ENCODE measurements at places on chromosomes 1 and 21.
A peak's percentile ranks its signal among the peaks of the same experiment; 100 is the strongest.

- H3K36me3 ChIP-seq, result no peaks in the 10 kb centered on the region
- H3K27ac ChIP-seq, result no peak overlapping the region
- no peaks in the 10 kb centered on the region for H3K27me3 ChIP-seq
- no peaks in the 10 kb centered on the region for H3K4me1 ChIP-seq
- no peak overlapping the region for H3K4me3 ChIP-seq
These were observed 488.6 kb upstream of the RGS18 start for GRCh38 chr1:191669629-191670028.

DNA sequence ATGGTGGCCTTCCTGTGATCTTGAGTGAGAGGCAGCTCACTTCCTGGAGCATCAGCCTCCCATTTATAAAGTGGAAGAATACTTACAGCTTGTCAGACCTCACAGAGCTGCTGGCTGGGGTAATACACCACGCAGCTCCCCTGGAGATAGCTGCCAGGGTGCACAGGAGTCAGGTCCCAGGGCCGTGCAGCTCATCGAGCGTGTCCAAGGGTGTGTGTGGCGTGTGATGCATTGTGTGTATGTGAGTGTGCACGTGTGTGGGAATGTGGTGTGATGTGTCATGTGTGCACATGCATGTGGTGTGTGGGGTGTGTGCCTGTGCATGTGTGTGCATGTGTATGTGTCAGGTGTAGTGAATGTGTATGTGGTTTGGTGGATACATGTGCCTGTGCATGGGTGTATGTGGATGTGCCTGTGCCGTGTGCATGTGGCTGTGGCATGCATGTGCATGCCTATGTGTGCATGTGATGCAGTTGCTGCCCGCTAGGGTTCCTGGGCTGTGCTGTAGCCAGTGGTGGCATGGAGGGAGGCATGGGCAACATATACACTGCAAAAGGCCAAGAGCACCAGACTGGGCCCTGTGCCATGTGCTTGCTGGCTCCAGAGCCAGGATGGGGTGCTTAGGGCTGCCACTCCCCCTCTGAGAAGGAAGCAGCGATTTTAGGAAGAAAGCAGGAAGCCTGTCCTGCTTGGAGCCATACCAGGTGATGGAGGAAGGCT, 24.6 kb downstream of the WNT3A start:
- H3K36me3 ChIP-seq, result no peaks in the 10 kb centered on the region
- H3K4me1 ChIP-seq, result no peaks in the 10 kb centered on the region
- DNase-seq, result peak; percentile 38
- H3K27me3 ChIP-seq, result peaks cover 38% of the 10 kb centered on the region

DNA sequence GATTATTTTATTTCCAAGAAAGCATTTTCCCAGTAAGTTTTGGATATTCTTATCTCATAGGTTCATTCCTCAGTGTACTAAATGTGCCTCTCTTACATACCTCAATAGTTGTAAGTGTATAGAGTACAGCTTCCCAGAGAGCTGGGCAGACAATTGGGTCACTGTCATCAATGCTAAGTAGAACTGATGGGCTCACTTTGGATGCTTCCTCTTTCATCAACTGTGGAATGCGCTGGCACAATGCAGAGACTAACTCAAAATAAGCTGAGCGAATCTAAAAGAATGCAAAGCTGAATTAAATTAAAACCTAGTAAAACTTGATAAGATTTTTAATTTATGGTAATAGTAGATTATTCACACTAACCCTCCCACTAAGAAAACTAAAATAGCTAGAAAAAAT, 21.5 kb downstream of the LTN1 start:
- peaks cover 65% of the 10 kb centered on the region for H3K36me3 ChIP-seq
- H3K27me3 ChIP-seq, result no peaks in the 10 kb centered on the region
- no peak overlapping the region for H3K4me3 ChIP-seq
- no peak overlapping the region for H3K27ac ChIP-seq
- no peak for DNase-seq

DNA sequence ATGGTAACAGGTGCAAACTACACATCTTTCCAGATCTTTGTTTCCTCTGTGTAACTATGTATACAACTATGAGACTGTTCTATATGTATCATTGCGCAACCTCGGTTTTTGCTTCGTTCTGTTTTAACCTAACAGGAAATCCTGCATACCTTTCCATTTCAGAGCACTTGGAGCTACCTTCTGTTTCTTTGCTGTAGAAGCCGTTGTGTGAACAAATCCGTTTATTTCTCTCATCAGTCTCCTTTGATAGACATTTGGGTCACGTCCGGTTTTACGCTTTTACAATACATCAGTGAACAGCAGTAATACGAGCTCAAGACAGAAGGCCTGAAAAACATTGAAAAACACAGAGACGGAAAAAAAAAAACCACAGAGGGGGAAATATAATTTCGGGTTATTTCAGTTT, 10.5 kb downstream of the ATP5IF1 start:
- H3K36me3 ChIP-seq, result no peaks in the 10 kb centered on the region
- DNase-seq, result no peak
- no peaks in the 10 kb centered on the region for H3K27me3 ChIP-seq
- H3K4me1 ChIP-seq, result peaks cover 26% of the 10 kb centered on the region
- peak overlapping the region; percentile 53 for H3K4me3 ChIP-seq

GRCh38 chr21:32562426-32562825, 22.9 kb downstream of the TCP10L start:
- H3K36me3 ChIP-seq, result no peaks in the 10 kb centered on the region
- no peaks in the 10 kb centered on the region for H3K4me1 ChIP-seq
- no peaks in the 10 kb centered on the region for H3K27me3 ChIP-seq
- no peak overlapping the region for H3K4me3 ChIP-seq
- H3K27ac ChIP-seq, result peak overlapping the region; percentile 32
- peak; percentile 50 for DNase-seq

DNA sequence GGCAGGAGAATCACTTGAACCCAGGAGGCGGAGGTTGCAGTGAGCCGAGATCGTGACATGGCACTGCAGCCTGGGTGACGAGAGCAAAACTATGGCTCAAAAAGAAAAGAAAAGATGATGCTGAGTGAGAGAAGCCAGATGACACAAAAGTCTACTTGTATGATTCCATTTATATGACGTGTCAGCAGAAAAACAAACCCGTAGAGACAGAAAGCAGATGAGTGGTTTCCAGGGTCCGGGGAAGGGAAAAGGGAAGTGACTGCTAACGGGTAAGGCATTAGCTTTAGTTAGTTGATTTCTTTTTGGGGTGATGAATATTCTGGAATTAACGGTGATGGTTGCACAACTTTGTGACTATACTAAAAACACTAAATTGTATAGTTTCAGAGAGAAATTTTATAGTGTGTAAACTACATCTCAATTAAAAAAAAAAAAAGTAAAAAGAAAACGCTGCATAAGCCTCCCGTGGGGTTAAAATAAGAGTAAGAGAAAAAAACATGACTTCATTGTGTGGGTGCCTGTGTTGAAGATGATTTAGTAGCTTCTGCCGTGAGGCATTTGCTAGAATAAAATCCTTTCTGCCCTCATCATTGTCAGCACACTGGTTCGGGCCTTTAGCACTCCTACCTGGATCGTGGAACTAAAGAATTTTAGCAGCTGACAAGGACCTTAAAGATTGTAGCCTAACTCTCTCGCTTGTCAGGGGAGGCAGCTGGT, 24.7 kb upstream of the ATP5PO start:
- H3K27ac ChIP-seq, result no peak overlapping the region
- DNase-seq, result no peak
- H3K36me3 ChIP-seq, result no peaks in the 10 kb centered on the region
- no peak overlapping the region for H3K4me3 ChIP-seq

DNA sequence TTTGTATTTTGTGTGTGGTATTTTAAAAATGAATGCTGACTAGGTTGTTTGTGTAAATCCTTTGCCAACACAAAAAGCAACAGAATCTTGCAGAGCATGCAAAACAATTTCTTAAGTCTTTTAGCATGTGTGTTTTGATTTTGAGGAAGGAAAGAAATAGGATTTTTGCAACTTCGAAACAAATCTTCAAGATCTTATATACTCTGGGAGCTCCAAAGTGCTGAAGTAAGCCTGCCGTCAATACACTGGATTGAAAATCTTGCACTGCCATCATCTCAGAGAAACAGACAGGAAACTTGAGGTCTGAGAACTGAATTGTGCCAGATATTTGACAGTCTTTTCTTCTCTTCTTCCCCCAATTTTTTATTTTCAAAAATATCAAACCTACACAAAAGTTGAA, 29.3 kb upstream of the DISP1 start:
- H3K27ac ChIP-seq, result no peak overlapping the region
- H3K4me3 ChIP-seq, result no peak overlapping the region
- no peaks in the 10 kb centered on the region for H3K27me3 ChIP-seq
- no peaks in the 10 kb centered on the region for H3K36me3 ChIP-seq

DNA sequence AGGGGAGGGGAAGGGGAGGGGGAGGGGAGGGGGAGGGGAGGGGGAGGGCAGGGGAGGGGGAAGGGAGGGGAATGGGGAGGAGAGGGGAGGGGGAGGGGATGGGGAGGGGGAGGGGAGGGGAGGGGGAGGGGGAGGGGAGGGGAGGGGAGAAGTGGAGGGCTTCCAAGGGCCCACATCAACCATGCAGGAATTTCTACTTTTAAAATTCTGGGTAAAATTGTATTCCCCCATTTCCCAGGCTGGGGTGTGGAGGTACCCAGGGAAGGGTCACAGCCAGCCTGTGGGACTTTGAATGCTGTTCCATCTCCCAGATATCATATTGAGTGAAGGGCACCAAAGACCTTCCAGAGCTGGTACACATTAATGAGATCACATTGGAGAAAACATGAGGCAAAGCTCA, 126.9 kb upstream of the ETS2 start:
- H3K4me3 ChIP-seq, result no peak overlapping the region
- H3K4me1 ChIP-seq, result peaks cover 19% of the 10 kb centered on the region
- H3K27me3 ChIP-seq, result no peaks in the 10 kb centered on the region
- DNase-seq, result no peak

DNA sequence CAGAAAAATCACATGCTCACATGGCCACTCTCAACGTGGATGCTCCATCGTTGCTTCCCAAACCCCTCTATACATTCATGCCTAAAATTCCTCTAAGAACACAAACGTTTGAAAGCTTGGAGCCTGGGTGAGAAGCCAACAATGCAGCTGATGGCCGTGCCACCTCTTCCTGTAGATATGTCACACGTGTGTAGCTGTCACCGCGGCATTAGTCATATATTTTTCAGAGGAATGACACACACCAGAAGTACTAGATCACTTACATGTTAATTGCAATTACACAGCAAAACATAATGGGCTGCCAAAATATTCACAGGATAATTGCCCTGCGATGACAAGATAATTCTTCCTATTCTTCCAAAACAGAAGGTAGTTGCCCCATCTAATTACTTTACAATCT, 112.7 kb upstream of the BACE2 start:
- H3K4me3 ChIP-seq, result no peak overlapping the region
- H3K4me1 ChIP-seq, result no peaks in the 10 kb centered on the region
- DNase-seq, result no peak
- H3K27me3 ChIP-seq, result peaks cover 7% of the 10 kb centered on the region
- H3K27ac ChIP-seq, result no peak overlapping the region
- H3K36me3 ChIP-seq, result no peaks in the 10 kb centered on the region

DNA sequence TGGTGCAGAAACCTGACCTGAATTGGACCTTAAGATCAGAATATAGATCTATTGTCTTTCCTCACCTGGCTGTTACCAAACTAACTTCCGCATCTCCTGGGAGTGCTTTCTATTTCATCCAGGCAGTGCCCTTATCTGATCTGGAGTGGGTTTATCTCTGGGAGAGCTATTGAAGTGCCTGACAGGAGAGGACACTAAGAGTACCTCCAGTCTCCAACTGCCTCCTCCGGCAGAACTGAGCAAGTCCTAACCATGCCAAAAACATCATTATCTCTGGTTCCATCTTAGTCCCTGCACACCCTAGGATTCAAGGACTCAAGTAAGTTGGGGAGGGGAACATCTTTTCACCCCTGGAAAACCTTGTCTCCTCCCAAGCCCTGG, 12.4 kb upstream of the KCNJ15 start:
- no peak for DNase-seq
- peaks cover 16% of the 10 kb centered on the region for H3K4me1 ChIP-seq
- H3K27me3 ChIP-seq, result no peaks in the 10 kb centered on the region

DNA sequence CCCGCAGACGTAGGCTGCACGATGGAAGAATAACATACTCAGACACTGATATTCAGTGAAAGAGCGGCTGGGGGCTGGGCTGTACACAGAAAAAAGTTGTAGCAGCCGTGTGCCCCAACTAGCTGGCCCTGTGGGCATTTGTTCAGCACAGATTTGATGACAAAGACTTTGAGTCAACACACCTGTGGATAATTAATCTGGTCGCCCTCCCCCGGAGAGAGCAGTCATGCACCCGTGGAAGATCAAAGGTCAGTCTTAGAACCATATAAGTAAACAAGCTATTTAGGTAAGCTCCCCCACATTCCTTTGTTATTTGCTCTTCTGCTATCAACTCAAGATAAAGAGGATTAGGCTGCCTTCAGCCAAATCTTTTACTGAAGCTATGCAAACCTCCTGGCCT, 148.4 kb upstream of the HMCN1 start:
- no peak overlapping the region for H3K4me3 ChIP-seq
- H3K4me1 ChIP-seq, result no peaks in the 10 kb centered on the region
- no peaks in the 10 kb centered on the region for H3K27me3 ChIP-seq

GRCh38 chr1:220732137-220732536, 16.0 kb upstream of the MTARC2 start:
- no peaks in the 10 kb centered on the region for H3K36me3 ChIP-seq
- H3K4me3 ChIP-seq, result no peak overlapping the region
- H3K27me3 ChIP-seq, result no peaks in the 10 kb centered on the region
- no peak for DNase-seq
- H3K27ac ChIP-seq, result peak overlapping the region; percentile 85

- H3K36me3 ChIP-seq, result no peaks in the 10 kb centered on the region
- no peaks in the 10 kb centered on the region for H3K27me3 ChIP-seq
- no peak for DNase-seq
- H3K27ac ChIP-seq, result no peak overlapping the region
These were observed 242.6 kb upstream of the CXADR start for GRCh38 chr21:17270229-17270628.

DNA sequence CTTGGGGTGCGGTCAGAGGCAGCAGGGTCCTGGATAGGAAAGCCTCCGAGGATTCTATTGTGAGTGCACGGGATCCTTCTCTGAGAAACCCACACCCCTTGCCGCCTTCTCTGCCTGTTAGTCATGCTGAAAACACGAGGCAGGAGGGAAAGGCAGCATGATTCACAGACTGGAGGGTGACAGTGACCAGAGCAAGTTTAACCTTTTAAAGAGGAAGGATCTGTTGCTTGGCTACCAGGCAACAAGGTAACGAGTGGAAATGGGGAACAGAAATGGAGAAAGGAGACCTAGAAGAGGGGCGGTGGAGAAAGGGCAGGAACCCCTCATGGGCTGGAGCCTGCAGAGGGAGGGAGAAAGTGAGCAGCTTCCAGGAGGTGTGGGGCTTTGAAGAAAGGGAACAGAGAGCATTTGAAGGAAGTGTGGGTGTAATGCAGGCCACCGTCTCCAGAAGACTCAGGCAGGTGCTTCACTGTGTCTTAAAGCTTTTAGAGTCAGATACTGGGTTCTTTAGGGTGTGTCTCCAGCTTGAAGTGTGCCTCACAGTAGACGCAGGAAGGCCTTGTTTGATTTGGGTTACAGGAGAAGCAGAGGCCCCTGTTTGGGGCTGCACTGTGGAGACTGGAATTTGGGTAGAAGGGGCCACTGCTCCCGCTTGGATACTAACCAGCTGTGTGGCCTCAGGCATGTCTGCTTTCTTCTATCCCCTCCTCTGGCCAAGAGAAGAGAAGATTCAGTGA, 19.1 kb downstream of the OPTC start:
- H3K27me3 ChIP-seq, result no peaks in the 10 kb centered on the region
- peak; percentile 76 for DNase-seq
- no peak overlapping the region for H3K4me3 ChIP-seq
- H3K4me1 ChIP-seq, result peaks cover 12% of the 10 kb centered on the region

GRCh38 chr1:109881906-109882287, 28.8 kb upstream of the CSF1 start:
- H3K27me3 ChIP-seq, result no peaks in the 10 kb centered on the region
- H3K4me1 ChIP-seq, result peaks cover 41% of the 10 kb centered on the region
- no peak overlapping the region for H3K4me3 ChIP-seq

Measured in tibial artery (tissue), 4 donors.